ENCODE measurements at places on chromosomes 12 and 14.

GRCh38 chr12:110821917-110822316 lies 24.9 kb upstream of the CCDC63 start:
- no peak for DNase-seq

DNA sequence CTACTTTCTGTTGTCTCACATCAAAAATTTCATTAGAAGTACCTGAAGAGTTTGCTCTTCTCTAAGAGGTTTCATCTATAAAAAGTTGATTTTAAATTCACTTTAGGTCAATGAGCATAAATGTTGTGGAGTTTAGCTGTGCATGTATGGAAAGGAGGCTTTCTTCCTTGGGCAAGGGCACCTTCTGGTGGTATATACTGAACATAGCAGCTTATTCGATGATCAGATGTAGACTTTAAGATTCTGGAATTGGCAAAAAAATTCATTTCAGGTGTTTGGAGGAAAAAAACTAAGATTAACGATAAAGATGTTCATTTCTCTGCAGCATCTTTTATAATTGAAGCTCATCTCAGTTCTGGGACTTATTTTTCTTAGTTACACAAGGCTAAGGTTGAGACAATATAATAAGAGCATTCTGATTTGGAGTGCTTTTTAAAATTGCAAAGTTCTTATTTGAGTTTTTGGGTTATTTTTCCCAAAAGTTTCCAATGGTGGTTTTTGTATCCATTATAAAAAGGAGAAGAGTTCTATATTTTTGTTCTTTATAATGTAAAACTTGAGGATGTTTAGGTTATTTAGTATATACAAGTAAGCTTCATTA lies 46.8 kb downstream of the TMEM117 start:
- DNase-seq: no peak

DNA sequence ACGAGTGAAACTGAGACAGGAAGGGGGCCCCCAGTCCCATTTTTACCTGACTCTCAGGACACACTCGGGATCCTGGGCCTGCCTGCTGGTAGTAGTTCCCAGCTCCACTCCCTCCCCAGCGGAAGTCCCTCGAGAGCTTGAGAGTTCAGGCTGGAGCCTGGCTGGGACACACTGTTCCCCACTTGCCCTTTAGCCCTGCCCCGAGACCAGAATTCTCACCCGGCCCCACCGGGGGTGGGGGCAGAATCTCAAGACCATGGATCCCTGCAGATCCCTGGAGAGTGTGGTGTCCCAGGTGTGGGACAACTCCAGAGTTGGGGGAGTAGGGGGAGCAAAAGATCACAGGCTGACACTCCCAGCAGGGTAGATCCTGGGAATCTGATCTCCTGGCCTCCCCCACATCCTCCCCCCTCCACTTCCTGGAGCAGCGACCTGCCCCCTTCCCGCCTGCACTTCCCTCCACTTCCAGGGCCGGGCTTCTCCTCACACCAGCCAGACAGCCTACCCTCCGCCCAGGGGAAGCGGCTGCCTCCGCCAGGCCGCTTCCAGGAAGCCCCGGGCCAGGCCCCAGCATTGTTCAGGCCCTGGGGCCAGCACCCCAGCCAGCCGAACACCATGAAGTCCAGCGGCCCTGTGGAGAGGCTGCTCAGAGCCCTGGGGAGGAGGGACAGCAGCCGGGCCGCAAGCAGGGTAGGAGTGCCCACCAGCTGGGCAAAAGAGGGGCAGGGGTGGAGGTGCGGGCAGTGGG lies at the start of gene TNS2:
TNS2 (plus strand) TSS at position 495 of the 748 bp plus-strand sequence; CDS start at position 616, 121 bp downstream.
- no peak for DNase-seq

DNA sequence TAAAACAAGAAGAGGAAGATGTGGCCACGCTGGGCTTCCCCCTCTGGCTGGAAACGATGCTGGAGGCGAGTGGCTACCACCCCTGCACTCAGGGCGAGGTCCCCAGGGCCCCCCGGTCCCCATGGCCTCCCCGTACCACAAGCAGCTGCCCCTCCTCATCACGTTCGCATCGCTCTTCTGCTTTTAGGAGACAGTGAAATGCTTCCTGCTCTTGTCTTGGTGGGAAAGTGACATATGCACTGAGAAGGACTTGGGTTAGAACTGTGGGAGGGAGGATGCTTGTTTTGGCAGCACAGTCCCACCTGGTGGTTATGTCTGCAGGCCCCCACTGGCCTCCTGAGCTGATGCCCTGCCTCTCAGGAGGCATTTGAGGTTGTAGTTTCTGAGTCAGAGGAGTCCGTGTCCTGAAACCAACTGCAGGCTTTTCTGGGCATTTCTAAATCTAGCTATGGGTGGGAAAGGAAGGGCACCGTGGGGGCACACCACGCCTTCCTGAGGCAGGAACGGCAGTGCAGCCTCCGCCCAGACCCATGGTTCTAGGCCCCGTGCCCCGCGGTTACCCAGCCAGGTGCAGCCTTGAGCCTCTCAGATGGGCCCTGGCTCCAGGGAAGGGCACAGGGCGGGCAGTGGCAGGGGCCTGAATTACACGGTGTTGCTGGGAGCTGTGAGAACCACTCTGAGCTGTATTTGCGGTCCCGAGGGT lies 139.3 kb downstream of the ADGRD1 start:
- DNase-seq: no peak

DNA sequence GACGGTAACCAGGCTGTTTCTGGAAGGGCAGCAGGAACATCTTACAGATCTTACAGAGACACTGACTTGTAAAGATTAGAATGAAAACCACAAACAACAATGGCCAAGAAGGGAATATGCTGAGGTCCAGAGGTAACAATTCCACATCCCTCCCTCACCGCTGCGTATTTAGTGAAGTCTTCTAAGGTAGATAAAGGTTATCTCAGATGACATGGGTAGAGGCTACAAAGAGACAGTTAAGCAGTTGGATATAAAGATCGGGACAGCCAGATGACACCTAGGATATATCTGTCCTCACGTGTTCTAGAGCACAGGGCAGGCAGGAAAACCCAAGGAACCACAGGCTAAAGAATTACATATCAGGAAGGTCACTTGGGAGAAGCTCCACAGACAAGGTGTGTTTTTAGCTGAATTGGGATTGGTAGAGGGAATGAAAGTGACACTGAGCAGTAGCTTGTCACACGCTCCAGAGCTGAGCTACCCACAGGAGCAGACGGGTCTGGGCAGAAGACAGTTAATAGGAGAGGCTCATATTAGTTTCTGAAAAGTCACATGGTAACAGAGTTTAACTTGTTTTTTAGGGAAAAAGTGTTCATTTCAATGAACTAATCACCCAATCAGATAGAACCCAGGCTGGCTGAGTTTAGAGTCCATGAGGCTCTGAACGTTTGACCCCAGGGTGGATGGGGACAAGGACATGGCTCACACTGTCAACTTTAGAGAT lies 83.3 kb downstream of the MIA2 start:
- DNase-seq: no peak

DNA sequence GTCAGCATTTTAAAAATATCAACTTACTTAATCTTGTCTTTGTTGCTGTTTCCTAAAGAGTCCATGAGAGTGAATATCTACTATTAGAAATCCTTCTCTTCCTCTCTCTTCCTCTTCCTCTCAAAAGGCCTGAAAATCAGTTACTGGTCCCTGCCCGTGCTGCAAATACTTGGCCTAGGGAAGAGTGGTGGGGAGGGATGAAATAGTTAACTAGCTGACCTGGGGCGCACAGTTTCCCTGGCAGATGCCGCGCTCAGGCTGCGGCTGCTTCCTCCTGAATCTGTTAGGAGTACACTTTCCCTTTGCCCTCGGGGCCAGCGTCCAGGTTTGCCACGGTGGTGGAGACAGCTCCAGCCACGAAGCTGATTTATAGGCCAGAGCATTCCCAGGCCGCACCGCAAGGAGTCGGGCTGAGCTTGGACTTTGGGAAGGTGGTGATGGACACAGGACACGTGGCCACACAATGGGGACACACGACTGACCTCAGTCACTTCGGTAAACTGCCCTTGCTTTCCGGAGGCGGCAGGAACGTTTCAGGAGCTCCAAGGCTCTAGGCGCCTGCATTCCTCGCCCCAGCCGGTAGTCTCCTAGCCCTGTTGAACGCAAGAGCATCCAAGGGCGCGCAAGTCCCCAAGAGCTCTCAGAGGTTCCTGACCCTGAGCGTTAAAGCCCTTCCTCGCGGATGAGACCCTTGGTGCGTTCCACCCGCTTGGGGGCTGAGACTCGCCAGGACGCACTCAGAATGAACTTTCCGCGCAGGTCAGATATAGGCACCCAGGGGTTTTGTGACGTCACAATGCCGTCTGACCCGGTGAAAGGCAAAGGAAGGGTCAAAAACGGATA lies 7.1 kb upstream of the ASCL1 start:
- no peak for DNase-seq

- no peak for DNase-seq
Measured at GRCh38 chr14:85530626-85531025, 682 bp downstream of the FLRT2 start.

GRCh38 chr12:114500775-114501473 lies 95.0 kb upstream of the TBX5 start:
- no peak for DNase-seq

DNA sequence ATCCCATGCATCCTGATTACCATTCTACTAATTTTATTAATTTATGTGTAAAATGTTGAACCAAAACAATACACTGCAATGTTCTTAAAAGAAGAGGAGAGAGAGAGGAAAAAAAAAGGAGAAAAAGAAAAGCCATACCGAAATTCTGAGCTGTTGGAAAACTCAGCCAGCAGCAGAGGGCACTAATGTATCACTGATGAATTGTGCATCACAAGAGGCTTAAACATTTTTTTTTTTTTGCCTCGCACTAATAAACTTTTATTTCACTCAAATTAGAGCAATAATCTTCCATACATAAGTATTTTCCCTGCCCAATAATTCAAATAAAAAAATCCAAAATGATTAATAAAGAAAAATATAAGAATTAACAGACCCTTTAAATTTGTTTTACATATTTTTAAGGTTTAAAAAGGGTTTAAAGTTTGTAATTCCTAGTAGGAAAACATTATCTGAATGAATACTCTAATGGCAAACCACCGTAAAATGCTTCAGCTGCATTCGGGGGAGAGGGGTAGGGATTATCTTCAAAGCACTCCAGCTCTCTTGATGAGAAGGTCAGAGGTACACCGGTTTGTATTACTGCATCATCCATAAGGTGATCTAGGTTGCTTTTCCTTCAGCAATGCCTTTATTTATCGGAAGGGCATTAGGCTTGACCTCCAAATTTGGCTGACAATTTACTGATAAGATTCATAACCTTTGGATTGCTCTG lies 41.9 kb downstream of the ATP23 start:
- DNase-seq: no peak

- DNase-seq: no peak
Measured at GRCh38 chr12:3090240-3091037, 13.3 kb downstream of the TSPAN9 start.

DNA sequence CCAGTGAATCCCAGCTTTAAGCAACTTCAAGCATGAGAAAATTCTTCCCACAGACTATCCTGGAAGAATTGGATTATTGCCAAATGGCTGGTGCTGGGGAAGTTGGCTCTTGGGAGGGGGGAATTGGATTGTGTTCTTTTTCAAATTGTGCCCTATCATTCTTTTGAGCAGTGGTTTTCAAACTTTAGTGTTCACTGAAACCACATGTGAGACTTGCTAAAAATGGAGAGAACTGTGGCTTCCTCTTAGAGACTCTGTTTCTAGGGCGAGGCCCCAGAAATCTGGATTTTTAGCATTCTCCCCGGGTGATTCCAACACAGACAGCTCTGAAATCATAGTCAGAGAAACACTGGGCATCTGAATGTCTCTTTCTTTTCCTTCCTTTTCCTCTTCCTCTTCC lies 14.3 kb upstream of the OTUB2 start:
- no peak for DNase-seq

GRCh38 chr14:53461858-53462257 lies 308.7 kb upstream of the DDHD1 start:
- no peak for DNase-seq

GRCh38 chr14:100609331-100609870 lies 22.2 kb upstream of the BEGAIN start:
- no peak for DNase-seq

DNA sequence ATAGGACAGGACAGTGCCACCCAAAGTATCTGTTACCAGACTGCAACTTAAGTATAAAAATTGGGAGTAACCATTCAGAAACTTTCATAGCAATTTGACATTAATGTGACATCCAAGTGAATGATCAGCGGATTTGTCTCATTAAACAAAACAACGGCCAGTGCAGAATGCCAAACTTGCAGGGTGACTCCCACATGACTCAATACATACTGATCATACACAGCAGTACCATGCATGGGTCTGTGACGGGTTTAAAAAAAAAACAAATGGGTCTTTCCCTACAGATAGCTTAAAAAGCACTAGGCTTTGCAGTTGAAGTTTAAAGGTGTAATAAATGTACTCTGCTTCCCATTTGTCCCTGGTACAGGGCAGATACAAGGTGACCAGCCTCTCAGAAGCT lies 116.6 kb downstream of the SLC35F4 start:
- DNase-seq: no peak

DNA sequence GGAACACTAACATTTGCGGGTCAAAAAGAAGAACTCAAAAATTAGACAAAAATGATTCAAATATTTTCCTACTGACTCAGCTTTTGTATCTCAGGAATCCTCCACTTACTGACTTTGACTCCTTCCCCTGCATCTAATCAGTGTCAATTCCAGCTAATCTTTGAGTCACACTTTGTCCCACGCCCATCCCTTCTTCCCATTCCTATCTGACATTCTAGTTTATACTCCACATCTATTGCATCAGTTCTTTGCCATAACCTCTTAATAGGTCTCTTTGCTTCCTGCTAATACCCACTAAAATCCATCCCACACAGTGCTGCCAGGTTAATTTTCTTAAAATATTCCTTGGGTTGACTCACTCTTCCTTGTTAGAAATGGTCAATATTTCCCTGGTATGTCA lies 19.1 kb downstream of the BBS10 start:
- DNase-seq: no peak

- DNase-seq: no peak
Measured at GRCh38 chr12:113115455-113116126, 20.0 kb downstream of the RASAL1 start.

- no peak for DNase-seq
Measured at GRCh38 chr12:28079539-28079938, 107.0 kb upstream of the PTHLH start.

DNA sequence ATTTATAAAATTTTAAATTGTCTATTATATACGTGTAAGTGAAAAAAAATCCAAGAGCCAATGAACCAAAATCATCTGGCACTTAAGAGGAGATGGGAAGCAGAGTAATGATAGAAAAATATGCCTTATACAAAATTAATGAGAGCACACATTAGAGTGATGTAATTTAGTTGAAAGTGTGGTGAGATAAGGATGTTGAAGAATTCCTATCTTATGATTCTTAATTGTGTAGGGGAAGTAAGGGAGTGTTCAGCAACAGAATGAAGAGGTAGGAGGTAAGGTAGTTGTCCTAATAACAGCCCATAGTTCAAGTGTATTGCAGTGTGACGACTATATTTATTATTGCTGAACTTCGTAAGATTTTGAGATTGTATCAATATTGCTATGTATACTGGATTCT lies 843.4 kb upstream of the FLRT2 start:
- no peak for DNase-seq

Data from stimulated activated CD4-positive, alpha-beta T cell treated with anti-CD3 and anti-CD28 coated beads, Interleukin-1b, Interleukin-23, amount 100 ng/mL, for 1 hour (primary cell).